ENCODE measurements at places on chromosomes 7 and 10.

DNA sequence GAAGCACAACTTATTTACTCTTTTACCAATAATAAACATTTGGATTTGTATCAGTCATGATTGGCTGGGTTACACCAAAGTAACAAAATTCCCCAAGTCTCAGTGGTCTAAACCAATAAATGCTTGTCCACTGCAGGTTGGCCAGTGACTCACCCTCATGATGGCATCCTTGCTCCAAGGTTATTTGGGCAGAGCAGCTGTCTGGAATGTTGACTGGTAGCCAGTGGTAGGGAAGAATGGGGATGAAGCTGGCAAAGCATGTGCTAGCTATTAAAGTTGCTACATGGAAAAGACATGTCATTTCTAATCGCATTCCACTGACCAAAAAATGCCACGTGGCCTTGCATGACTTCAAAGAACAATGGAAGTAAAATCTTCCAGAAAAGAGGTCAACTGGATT lies 1168.7 kb upstream of the CELF2 start:
- DNase-seq: no peak

- peak; percentile 90 for DNase-seq
Observed at GRCh38 chr7:30479202-30480120, 877 bp upstream of the NOD1 start.

DNA sequence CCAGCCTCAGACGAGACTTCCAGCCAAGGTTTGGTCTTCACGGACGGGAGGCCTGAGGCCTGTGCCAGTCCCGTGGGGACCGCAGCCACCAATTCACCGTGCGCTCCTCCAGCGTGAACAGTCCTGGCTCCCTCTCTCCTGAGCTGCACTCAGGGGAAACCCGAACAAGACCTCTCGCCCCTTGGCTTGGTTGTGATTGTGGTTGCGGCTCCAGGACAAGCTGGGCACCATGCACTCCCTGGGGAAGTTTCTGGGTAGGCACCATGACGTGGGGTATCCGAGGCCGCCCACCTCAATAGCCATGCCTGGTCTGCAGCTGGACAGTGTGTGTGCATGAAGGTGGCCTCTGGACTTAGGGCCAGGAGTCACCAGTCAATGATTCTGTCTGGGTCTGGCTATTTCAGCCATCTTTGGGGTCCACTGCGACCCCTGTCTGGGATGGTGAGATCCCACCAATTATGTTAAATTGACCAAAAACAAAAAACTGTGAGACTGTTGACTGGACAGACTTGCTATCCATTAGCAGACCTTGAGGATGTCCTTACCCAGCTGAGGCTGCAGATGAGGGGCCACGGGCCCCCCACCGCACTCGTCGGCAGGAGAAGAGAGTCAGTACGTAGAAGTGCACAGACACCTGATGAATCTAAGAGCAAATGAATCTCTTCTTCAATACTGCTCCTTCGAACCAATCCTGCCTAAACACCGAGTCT lies 33.5 kb upstream of the EN2 start:
- no peak for DNase-seq

DNA sequence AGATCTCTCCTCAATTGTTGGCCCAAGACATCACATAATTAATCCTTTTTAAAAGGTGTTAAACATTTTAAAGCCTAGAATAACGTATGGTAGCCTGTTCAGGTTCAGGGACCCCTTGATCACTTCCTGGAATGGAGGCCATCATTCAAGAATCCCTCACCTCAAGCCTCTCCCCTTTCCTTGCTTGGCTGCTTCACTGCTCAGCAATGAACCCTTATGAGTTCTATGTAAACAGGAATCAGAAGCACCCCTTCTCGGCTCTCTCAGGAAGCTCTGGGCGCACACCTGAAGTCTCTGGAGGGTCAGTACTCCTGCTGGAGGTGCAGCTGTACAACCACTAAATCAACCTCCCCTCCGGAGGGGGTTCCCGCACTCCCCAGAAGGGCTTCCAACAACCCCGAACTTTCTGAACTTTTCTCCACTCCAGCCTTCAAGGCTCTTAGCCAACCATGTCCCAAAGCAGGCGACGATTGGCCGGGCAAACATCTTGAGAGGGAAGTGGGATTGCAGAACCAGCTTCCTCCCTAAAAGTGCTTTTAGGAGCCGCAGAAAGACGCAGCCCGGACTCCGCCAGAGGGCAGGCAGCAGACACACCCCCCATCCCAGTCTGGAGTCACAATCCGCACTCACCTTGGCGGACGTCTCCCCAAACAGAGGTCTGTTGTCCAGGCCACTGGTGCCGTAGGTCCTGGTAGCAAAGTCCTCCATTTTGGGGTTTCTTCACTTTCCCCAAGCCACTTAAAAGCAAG lies 562 bp downstream of the TMEM243 start:
- peak; percentile 78 for DNase-seq

DNA sequence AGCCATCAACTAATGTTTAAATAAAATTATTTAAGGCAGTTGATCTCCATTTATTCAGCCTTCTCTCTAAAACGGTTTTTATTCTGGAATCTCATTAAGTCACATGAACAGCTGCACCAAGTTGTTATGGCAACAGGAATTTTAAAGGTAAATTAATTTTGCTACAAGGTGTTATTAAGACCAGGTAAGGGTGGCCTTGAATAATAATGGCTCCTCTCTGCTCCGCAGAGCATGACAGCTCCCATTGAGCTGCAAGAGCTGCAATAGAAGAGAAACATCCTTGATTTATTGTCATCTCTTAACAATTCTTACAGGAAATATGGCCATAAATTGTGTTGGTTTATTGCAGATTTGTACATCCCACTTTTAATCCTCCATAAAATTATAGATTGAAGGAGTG lies 165.8 kb downstream of the KLF6 start:
- DNase-seq: no peak

- DNase-seq: peak; percentile 78
Observed at GRCh38 chr7:138226001-138226476, 149.8 kb downstream of the AKR1D1 start.

GRCh38 chr7:106418526-106418925 lies 133.7 kb upstream of the NAMPT start:
- no peak for DNase-seq

DNA sequence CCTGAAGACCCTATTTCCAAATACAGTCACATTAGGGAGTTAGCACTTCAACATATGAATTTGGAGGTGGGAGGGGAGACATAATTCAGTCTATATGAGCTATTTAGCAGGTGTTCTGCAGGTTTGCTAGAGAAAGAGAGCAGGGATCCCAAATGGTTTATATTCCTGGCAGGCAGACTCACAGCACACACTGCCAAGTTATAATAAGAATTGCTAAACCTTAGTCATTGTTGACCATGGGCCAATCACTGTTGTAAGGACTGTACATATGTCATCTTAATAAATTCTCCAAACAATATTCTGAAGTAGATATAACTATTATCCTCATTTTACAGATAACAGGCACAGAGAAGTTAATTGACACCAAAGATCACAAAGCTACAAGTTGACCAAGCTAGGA lies 1.5 kb upstream of the CCDC3 start:
- DNase-seq: no peak

DNA sequence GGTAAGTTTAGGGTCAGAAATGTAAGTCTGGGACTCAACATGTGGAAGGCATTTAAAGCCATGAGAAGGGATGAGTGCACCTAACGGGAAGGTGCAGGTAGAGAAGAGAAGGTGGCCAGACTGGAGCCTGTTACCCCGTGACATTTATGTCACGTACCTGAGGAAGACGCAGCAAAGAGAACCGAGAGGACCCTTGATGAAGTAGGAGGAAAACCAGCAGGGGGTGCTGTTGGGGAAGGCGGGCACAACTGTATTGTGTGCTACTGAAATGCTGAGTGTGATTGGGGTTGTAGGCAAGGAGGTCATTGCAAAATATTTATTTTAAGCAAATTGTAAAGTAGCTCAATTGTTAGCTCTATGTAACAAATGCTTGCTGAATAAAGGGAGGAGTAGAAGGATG lies 338.2 kb upstream of the PRKCQ start:
- DNase-seq: peak; percentile 17

DNA sequence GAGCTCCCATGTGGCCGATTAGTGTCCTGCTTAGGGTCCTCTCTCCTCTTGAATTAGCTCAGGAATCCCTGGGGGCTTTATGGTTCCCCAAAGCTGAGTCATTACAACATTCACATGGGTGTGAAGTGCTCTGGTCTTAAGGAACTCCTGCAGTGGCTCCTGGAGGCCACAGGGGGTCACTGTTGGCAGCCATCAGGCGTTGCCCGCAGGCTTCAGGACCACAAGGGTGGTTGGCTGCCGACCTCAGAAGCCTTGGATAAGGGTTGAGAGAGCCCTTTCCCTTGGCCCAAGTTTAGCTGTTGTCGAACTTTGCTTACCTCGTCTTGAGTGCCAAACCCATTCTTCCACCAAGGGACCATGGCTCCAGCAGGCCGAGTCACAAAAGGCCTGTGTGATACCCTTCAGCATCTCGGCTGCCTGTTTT lies 61.7 kb downstream of the SH2D4B start:
- peak; percentile 90 for DNase-seq

DNA sequence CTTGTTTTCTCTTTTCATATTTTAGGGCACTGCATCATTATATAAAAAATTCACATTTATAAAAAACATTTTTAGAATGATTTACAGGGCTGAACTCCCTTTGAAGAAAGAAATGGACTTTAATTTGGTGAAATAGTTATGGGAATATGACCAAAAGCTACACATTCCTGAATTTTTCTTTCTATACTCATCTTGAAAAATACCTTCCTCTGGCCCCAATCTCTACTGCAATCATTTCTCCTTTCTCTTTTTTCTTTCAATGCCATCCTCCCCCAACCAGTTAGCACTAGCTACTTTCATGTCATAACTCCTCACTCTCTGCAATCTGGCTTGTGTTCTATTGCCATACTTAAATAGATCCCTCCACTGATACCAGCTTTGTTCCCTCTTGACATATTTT lies 6.2 kb downstream of the WNT8B start:
- no peak for DNase-seq

GRCh38 chr10:78407009-78407711 lies 373.5 kb downstream of the RPS24 start:
- no peak for DNase-seq

DNA sequence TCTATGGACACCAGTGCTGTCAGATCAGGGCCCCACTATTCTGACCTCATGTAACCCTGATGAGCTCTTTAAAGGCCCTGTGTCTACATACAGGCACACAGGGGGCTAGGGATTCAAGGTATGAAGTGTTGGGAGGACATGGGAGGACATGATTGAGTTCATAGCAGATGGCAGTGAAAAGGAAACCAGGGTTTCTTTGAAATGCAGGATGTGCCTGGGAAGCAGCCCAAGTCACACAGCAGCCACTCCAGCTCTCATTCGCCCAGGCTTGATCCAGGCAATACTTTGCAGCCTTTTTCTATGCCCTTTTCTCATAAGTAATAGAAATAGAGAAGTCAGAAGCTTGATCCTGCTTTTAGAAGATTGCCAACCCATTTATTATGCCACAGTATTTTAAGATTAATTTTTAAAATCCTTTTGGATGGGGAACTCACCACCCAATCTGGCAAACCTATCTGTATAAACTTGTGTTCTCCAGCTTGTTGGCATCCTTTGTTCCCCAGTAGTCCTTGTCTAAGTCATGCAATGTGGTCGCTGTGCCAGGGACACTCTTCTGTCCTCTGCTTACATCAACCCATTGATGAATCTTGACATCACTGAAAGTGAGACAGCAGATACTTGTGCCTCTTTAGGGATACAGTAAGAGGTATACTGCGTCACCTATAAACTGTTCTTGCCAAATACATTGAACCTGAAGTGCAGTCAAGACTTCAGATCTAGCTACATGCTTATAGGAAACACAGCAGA lies 95.0 kb downstream of the TAF3 start:
- DNase-seq: no peak

DNA sequence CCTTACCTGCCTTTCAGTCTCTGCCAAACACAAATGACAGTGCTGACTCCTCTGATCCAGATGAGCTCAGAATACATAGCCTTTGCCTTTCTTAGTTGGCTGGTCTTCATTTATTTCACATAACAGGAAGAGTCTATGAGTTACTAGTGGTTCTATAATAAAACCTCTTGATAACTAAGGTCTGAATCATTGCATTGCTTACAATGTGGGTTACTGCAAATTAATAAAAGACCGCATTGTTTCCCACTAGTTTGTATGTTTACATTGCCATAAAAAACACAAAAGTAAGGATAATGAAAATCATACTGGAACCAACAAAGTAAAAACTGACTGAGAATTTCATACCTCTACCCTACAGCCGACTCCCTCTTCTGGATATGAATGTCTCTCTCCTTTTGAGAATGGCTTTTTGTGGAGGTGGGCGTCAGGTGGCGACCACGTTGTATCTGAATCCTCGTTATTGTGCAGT lies 62.0 kb upstream of the AKR1E2 start:
- DNase-seq: no peak

GRCh38 chr10:119667562-119668328 lies 16.6 kb downstream of the BAG3 start:
- DNase-seq: no peak

GRCh38 chr7:66933469-66933868 lies 12.4 kb downstream of the TMEM248 start:
- no peak for DNase-seq

DNA sequence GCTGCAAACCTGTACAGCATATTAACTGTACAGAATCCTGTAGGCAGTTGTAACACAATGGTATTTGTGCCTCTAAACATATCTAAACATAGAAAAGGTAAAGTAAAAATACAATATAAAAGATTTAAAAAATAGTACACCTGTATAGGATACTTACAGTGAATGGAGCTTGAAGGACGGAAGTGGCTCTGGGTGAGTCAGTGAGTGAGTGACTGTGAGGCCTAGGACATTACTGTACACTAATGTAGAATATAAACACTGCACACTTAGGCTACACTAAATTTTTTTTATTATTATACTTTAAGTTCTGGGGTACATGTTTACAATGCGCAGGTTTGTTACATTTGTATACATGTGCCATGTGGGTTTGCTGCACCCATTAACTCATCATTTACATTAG lies 97.3 kb upstream of the STK17A start:
- DNase-seq: no peak

GRCh38 chr10:98262571-98262970 lies 5.4 kb downstream of the LOXL4 start:
- peak; percentile 40 for DNase-seq

DNA sequence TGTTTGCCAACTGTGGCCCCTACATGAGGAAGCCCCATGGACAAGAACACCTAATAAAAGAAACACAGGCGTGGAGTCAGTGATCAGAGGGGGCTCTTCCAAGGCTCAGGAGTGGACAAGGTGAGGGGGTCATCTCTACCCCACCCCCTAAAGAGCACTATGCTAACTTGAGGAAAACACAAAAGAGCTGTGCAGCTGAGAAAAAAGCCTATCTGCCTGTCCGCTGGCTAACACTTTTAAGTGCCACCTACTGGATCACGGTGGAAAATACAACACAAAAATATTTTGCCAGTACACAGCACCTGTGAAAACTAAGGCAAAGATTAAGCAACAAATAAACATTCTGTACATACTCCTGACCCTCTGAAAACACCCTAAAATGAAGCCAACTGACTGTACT lies 53.1 kb upstream of the COBL start:
- DNase-seq: peak; percentile 18

- no peak for DNase-seq
Observed at GRCh38 chr10:42652858-42653257, 14.5 kb upstream of the ZNF33B start.

- DNase-seq: peak; percentile 56
Observed at GRCh38 chr10:13120786-13121499, 21.0 kb downstream of the OPTN start.
